ENCODE measurements at places on chromosomes 16 and 17. TPM values are rescaled to one million over a fixed set of nuclear protein-coding genes. Genes with fewer than 3 reads are reported as not detected.

DNA sequence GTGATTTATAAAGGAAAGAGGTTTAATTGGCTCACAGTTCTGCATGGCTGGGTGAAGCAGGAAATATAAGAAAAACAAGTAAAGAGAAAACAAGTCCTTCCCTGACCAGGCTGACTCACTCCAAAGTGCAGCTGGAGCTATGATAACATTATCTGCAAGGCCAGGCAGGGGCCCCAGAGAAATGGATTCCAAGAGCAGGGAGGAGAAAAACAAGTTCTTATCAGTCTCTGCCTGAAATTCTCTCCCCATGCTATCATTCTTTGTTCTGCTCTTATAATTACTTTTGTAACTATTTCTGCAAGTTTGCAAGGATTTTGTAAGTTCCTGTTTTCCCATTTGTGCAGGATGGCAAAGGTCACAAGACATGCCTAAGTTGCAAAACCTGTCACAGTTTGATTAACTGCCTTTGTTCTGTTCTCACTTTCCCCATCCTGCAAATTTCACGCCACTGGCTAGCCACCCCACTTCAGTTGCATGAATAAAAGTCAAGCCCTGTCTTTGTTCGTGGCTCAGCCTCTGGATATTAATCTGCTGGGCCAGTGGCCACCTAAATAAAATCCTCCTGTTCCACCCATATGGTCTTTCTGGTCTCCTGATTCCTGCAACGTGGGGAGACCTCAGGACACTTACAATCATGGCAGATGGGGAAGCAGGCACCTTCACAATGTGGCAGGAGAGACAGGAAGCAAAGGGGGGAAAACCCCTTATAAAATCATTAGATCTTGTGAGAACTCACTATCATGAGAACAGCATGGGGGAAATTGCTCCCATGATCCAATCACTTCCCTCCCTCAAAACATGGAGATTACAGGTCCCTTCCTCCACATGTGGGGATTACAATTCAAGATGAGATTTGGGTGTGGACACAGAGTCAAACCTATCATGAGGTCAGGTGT is 13.1 kb downstream of the ABCA9 start:
- no peak for DNase-seq

DNA sequence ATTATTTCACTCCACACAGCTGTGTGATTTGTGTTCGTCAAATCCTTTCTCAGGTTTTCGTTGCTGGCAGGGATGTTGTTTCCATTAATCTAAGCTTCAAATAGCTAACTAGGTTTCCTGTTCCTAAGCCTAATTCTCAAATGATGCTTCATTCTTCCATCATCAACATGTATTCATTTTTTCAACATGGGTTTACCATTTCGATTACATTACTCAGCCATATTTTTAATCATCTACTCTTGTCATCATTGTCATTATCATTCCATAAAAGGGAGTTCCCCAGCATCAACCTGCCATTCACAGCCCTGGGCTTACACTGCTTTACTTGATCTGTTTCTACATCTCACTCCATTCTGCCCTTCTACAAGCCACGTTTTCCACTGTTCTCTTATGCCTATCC is 33.3 kb upstream of the ANKFN1 start:
- DNase-seq, result no peak

DNA sequence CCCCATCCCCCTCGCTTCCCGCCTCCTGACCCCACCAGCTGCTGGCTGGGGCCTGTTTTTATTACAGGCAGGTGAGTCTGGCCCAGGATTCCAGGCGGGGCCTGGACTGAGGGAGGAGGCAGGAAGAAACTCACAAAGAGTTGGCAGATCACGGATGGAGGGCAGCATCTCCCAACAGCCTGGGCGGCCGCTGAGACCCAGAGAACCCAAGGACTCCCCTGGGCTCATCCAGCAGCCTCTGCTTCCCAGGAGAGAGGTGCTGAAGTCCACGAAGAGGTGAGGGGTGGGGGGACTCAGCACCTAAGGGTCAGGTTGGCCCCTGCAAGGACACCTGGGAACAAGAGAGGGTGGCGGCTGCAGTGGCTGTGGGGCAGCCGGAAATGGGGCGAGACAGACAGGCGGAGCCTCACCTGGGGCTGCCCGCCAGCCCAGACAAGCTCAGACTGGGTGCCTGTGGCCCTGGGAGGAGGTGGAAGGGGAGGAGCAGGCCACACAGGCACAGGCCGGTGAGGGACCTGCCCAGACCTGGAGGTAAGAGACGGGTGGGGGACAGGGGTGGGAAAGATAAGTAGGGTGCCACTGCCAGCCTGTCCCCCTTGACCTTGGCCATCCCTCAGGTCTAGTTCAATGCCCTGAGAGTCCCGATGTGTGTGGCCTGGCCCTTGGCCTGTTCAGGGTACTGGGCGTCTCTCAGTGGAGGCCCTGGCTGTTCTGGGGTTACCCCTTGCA is 8.7 kb upstream of the ADGRG1 start:
- peak; percentile 28 for DNase-seq

DNA sequence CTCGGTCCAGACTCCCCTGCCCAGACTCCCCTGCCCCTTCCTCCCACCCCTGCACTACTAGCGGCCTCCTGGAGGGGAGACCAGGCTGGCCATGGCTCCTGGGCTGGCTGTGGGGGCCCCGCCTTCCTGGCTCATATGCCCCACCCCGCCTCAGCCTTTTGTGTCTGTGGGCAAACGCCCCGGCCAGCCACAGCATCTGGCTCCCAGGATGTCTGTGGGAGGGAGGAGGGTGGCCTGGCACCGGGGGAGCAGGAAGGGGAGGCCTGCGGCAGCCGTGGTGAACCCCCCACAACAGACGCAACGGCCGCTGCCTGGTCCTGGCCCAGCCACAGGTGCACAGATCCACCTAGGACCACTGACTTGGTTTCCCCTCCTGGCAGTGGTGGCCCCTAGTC is 32.9 kb downstream of the BAHCC1 start:
- DNase-seq, result no peak

- no peak for DNase-seq
Observed at GRCh38 chr16:27579087-27579980, 29.4 kb downstream of the KATNIP start.

- DNase-seq, result no peak
Observed at GRCh38 chr17:73785496-73785895, 141.3 kb upstream of the SDK2 start.

- DNase-seq, result no peak
Observed at GRCh38 chr17:43025290-43025657, 243 bp downstream of the RND2 start.

GRCh38 chr16:51982715-51983680 is 563.9 kb downstream of the TOX3 start:
- peak; percentile 22 for DNase-seq

DNA sequence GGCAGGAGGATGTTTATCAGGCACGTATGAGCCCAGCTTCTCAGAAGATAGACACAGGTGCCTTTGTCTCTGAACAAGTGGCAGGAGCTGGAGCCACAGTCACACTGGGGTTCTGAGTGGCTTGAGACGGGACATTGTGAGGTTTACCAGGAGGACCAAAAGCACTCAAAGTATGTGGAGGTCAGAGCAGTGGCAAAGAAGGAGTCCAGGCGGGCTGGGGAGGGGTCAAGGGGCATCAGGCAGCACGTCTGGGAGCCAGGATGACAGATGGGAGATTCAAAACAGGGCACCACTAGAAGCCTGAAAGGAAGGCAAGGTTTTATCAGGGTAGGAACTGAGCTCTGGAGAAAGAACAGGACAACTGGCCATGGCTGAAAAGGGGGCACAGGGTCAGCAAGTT is 67.2 kb upstream of the MARCHF10 start:
- no peak for DNase-seq

DNA sequence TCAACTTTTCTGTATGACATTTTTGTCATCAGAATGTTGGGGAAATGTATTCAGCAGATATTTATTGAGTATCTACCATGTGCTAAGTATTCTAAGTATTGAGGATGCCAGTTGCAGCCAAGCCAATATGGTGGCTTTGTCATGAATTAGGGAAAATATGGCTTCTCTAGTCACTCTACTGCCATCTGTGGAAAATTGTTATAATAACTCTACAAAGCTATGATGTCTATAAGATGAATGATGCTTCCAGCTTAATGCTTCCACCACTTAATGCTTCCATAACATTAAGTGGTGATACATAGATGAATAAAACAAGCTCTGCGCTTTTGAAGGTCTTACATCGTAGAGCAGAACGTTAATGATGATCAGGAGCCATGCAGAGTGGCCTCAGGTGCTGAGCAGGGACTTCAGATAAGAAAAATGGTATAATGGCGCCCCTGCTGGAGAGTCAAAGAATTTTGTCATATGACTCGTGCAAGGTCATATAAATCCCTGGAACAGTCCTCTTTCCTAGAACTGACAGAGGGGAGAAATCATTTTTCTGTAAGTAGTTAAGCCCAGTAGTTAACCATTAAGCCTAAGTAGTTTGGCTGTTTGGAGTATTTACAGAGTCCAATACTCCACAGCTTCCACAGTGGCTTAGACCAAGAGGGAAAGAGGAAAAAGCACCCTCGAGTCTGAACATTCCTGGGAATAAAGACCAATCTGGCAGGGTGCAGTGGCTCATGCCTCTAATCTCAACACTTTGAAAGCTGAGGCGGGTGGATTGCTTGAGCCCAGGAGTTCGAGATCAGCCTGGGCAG is 2.7 kb upstream of the TMIGD1 start:
- peak; percentile 62 for DNase-seq

GRCh38 chr17:55571095-55571494 is 59.8 kb upstream of the SMIM36 start:
- DNase-seq, result no peak

DNA sequence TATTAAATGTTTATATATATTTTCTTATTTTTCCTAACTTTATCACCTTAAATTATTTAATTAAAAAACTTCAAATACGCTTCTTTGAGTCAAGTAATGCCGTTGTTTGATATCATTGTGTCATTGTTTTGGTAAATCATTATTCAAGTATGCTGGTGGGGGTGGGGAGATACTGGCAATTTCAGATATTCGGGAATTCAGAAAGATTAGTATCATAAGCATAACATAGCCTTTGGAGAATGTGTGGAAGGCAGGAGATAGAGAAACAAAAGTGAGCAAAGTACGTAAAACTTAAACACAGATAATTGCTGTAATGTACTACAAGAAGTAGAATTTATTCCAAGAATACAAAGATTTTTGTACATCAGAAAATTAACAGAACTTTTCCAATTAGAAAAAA is 49.8 kb downstream of the TANC2 start:
- DNase-seq, result no peak

DNA sequence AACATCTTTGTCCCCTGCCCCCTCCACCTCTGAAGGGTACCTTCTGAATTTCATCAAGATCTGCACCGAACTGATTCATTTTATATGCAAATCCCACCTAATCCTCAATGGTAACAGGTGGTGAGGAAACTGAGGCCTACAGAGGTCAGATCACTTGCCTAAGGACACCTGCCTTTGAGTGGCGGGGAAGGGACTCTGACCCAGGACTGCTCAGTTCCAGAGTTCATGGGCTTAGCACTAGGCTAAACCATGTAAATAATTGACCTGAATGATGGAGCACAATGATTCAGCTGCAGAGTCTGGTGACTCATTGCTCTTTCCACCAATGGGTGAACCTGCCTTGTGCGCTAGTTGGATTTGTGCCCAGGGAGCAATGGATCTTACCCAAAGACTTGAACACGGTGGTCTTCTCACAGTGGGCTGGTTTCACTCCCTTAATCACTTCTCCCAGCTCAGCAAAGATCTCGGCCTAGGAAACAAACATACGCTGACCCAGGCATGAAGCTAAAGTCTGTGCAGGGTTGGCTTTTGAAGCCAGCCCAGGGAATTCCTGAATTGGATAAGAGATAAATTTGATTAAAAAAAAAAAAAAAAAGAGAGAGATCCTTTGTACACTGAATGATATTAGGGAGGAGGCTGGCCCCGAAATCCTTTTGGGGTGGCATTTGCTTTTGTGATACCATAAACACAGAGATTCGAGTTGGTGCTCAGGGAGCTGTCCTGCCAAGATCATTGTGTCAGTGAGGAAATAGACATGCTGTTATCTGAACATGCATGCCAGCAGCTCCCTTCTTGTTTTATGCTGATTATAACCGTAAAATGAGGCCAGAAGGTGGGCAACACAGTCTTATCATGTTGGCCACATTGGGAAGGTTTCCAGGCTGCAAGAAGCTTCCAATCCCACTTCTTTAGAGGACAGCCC is 17.0 kb downstream of the CRYM start:
- DNase-seq, result no peak

GRCh38 chr17:43791589-43791988 is 11.4 kb downstream of the CFAP97D1 start:
- no peak for DNase-seq

HS3ST4 gene
- 5.4 TPM for total RNA-seq

EPX gene
- total RNA-seq, result not detected

CLCN7 gene
- total RNA-seq, result 80.6 TPM

CD300A gene
- total RNA-seq, result 2.0 TPM

ITGAD gene
- not detected for total RNA-seq

ALOX12B gene
- 0.72 TPM for total RNA-seq

KRT17 gene
- total RNA-seq, result 0.53 TPM

CD300H gene
- not detected for total RNA-seq

ZG16B gene
- total RNA-seq, result not detected

SOX9 gene
- total RNA-seq, result 8.1 TPM

CCL11 gene
- total RNA-seq, result not detected

TRIM37 gene
- total RNA-seq, result 62.3 TPM

FUS gene
- total RNA-seq, result 679 TPM

MYADML2 gene
- 0.46 TPM for total RNA-seq

ACSM3 gene
- 6.5 TPM for total RNA-seq

SULT1A4 gene
- total RNA-seq, result 2.1 TPM
